ENCODE measurements at places on chromosomes 7 and 10.

DNA sequence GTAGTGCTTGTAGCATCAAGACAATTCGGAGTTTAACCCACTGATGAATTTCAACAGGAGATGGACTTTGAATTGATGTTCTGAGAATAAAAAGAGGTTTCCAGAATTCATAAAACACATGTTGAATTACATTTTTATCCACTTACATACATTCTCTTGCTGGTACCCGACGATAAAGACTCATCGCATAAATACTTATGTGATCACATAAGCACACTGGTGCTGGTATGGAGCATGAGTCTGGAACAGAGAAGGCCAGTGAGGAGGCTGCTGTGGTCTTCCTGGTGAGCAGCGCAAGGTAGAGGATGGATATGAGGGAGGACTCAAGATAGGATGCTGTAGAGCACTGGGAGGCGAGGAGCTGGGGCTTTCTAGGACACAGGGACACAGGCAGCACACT lies 109.0 kb downstream of the RNF216 start:
- DNase-seq: no peak

- DNase-seq: no peak
Measured at GRCh38 chr7:66170309-66171231, 34.6 kb upstream of the TPST1 start.

DNA sequence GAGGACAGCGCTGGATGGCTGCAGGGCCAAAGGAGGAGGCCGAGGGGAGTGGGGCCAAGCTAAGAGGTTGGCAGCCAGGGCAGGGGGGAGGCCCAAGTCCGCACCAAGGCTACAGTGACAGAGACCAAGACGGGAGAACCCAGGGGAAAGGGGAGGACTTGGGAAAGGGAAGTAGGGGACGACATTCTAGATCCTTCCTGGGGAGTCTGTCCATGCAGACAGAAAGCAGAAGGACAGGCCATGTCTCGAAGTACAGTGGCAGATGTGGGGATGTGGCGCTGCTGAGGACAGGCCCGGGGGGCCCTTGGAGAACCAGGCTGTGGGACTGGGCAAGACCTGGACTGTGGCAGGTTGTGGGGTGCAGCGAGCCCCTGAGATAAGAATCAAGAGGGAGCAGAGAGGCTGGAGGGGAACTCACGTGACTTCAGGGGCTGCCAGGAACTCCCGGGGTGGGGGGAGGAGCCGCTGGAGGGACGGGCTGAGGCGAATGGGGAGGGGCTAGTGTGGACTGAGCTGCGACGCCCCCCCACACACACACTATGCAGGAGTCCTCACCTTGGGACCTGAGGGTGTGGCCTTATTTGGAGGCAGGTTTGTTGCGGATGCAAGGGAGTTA lies 68.5 kb upstream of the TNRC18 start:
- no peak for DNase-seq

DNA sequence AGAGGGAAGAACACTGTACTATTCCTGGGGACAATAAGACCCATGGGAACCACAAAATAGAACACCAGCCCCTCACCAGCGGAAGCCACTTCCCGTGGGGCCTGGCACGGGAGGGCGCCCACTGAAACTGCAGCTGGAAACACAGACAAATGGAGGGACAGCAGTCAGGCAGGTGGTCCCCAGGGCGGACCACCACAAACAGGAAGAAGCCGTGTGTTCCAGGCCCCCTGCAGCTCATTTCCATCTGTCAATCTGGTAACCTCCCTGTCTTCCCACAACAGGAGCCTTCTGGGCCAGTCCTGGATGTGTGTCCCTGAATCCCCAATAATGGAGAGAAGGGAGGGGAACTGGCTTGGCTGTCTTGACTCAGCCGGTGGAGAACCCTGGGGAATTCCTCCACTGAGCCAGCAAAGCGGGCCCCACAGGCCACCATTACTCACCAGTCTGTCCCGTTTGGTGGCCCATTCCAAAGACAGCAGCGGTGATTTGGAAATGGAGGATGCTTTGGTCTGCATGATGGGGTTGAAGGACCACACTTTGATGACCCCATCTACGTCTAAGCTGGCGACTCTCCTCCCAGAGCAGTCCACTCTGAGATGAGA lies 16.7 kb downstream of the WDR91 start:
- no peak for DNase-seq

- DNase-seq: no peak
Measured at GRCh38 chr7:79610313-79610712, 156.8 kb upstream of the MAGI2 start.

Measured in GM19239 (cell line).